ENCODE measurements at places on chromosomes 5 and 9.

GRCh38 chr9:98795970-98796363, 388 bp downstream of the ANKS6 start:
- no peak for DNase-seq

- no peak for DNase-seq
These were observed 8.0 kb downstream of the GPRIN1 start for GRCh38 chr5:176601901-176602482.

DNA sequence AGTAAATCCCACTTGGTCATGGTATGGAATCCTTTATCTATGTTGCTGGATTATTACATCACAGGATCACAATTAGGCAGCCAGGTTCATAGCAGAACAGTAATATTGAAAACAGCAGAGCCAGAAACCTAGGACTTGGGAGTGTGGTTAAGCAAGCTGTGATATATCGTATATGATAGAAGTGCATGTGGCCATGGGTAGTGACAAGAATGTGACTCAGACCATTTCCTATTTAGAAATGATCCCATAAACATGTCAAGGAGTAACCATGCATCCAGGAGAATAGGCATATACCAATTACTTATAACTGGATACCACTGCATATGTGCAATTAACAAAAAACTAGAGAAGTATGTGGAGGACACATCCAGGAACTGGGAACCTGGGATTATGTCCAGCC, 31.2 kb downstream of the AMBP start:
- no peak for DNase-seq

- DNase-seq: no peak
These were observed 60.9 kb downstream of the RNF130 start for GRCh38 chr5:180010636-180011035.

DNA sequence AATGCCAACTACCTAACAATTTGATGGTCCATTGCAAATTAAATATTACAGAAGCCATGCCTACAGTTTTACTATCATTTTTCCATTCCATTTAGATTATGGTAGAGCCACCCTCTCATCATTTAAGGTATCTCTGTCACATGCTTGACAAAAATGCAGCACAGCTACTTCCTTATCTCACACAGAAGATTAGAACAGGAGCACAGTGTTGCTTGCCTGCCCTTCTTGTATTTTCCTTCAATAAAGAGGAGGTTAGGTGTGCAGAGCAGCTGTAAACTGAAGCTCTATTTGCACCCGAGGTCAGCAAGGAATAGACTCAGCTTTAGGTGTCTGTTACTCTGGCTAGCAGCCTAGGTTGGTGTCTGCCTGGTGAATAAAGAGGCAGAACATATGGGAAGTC, 51.5 kb upstream of the ATP10B start:
- no peak for DNase-seq

DNA sequence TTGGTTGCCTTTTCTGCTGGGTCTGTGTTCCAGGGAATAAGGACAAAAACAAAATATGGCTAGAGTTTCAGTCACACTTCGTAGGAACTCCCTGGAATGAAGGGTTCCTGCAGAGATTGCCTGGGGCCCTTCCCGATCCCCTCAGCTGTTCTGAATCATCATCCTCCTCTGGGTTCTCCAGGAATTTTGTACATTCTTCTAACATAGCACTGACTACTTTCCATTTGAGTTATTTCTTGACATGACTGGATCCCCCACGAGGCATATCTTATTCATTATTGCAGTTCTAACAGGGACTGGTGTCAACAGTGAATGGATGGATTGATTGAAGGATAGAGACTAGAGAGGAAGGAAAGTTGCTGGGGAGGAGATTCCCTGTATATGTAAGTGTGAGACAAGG, 49.2 kb upstream of the TNC start:
- no peak for DNase-seq

GRCh38 chr5:147554261-147554817, 44.5 kb upstream of the DPYSL3 start:
- no peak for DNase-seq

DNA sequence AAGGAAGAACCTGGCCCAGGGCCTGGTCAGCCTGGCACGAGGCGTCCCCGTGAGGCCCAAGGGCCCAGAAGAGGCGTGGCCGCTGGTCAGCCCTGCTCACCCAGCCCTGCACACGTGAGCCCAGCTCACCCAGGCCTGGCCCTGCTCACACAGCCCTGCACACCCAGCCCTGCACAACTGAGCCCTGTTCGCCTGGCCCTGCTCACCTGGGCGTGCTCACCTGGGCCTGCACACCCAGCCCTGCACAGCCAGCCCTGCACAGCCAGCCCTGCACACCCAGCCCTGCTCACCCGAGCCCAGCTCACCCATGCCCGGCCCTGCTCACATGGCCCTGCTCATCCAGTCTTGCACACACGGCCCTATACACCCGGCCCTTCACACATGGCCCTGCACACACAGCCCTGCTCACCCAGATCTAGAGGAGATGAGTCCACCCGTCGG, 2.1 kb downstream of the ZDHHC11 start:
- no peak for DNase-seq

GRCh38 chr9:68819065-68819464, 114.0 kb downstream of the PIP5K1B start:
- DNase-seq: no peak

DNA sequence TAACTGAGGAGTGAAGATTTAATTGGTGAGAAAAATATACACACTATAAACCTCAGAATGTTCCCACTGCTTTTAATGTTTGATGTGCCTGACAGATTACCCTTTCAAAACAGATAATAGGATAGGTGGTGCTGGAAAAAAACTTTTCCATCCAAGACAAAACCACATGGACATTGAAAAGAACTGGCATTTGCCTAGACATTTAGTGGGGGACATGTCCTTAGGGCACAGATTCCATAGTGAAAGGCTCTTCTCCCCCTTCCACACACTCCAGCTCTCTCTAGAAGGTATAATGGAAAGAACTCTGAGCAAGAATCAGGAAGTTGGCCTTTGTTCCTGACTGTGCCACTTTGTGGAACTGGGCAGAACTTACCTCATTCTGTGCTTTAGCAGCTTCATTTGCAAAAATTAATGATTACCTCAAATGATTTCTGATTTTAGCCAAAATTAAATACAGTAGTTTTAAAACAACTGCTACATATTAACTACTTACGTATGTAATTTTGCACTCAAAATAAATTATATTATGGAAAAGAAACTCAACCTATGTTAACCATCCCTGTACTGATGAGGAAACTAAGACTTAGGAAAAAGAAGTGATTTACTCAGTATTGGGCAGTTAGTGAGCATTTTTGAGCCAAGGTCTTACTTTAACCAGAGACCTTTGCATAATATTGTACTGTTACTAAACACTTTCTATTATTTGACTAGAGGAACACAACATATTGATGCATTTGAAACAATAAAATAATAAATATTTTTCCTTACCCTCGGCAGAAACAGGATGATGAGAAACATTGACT, 43.3 kb downstream of the TMC1 start:
- no peak for DNase-seq

DNA sequence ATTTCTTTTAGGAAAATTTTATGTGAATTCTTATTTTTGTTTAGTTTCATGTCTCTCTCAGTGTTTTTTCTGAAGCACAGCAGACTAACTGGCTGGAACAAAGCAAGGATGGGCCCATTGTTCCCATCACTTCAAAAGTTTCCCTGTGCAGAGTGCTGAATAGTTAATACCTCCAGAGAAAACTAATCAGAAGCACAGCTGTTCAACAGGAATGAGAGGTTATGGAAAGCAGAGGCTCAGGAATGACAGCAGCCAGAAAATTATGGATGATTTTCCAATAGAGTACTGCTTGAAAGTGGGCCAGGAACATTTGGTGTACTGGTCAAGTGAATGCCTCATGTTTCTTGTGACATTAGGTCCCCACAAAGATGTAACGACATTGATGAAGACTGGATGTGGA, 173.0 kb upstream of the TARS1 start:
- DNase-seq: no peak

DNA sequence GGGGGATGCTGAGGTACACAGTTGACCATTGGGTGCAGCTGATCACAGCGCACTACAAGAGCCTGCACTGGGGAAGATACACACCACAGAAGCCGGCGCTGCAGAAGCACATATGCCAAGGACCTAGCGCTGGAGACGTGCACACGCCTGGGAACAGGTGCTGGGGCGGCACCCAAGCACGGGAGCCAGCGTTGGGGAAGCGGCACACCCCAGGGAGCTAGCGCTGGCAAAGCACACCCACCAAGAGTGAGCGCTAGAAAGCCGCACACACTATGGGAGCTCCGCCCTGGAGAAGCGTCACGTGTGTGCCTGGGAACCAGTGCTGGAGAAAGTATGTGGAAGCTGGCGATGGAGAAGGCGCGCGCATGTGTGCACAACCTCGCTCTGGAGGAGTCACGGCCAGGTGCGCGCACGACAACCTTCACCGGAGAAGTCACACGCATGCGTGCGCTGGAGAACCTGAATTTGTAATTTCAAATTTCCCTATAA, 4.5 kb downstream of the FANCC start:
- no peak for DNase-seq

GRCh38 chr9:116081435-116082115, 72.0 kb upstream of the PAPPA start:
- DNase-seq: no peak

- DNase-seq: no peak
These were observed 78.5 kb downstream of the ERCC6L2 start for GRCh38 chr9:95953986-95954385.

- DNase-seq: no peak
These were observed 8.8 kb upstream of the PLIN2 start for GRCh38 chr9:19136129-19136528.

DNA sequence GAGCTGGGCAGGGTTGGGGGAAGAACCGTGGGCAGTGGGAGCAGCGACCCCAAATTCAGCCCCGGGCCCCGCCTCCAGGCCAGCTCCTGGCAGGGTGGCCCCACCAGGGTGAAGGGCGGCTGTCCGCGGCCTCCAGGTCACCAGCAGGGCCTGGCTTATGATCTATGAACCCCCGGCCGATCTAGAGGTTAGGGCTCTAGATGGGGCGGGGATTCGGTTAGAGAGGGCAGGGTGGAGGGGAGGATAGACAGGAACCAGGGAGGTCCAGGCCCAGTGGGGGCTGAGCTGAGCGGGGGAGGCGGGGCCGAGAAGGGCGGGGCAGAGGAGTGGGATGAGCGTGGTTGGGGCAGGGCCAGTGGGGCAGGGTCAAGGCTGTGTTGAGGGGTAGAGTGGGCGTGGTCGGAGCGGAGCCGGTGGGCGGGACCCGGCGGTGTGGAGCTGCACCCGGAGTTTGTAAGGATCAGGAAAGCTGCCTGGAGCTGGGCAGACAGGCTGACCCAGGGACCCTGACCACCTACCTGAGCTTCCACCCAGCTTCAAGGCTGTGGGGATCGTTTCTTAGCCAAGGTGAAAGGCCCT, 29.3 kb upstream of the OBP2B start:
- DNase-seq: peak; percentile 27

DNA sequence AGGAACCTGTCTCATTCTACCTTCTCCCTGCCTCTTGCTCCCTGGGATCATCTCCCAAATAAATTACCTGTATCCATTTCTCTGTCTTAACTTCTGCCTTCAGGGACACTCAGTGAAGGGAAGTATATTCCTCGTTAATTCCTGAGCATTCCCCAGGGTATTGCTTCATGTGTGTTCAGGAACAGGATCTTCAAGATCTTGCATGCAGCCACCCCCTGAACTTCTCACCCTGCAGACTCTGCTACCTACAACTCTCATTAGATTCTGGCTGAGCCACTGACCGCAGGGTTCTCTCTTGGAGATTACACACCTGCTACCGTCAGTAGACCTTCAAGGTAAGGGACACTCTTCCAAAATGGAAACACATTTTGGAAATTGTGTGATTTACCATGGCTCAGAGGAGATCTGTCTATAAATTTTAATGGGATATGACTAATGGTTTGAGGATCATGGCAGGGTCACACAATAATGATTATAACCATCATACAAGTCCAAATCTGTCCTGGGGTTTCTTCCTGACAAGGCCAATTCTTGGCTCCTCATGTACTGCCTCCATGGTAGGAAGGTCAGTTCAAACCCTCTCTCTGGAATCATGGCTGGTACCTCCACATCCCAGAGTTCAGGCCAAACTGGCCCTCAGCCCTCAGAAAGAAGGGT, 38.9 kb upstream of the UGCG start:
- no peak for DNase-seq

GRCh38 chr5:42422656-42423280, 471 bp upstream of the GHR start:
- no peak for DNase-seq

GRCh38 chr5:55724281-55724680, 12.2 kb upstream of the SLC38A9 start:
- no peak for DNase-seq

DNA sequence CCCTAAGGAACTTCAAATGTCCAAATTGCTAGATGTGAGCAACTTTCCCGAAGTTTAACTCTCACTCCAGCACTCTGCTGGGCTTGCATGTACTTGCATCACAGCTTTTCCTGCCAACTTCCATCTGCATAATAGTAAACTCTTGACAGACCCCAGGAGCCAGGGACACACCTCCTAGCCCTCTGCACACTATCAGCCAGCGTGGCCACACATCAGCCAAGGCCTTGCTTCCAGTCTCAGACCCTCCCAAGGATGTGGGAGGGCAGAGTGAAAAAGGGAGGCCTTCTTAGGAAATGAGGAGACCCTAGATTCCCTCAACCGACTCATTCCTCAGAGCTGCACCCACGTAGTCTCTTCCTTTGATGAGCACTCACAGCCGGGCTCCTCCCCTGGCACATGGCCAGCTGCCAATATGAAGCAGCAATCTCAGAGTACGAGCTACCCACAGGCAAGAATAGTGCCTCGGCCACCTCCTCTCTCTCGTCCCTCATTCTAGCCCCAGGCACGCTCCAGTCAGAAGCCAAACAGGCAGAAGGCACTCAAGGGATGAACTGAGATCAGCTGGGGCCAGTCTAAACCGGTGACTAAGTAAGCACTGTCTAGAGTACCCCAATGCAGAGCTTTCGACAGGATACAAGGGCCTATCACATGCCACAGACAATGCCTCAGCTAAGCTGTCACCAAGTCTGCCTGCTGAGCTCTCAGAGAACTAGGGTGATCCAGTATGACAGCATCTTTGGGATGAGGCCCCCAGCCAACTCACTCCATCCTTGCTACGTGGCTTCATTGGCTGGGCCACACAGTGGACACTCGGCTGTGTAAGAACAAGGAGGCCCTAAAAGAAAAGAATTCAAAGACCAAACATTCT, 2.3 kb downstream of the P4HA2 start:
- DNase-seq: peak; percentile 37

GRCh38 chr5:133205204-133205603, 153.4 kb downstream of the HSPA4 start:
- no peak for DNase-seq

All from stimulated activated CD8-positive, alpha-beta memory T cell treated with anti-CD3 and anti-CD28 coated beads, Interleukin-2, amount 100 ng/mL, for 48 hours (primary cell).